Foreskin keratinocyte (primary cell): ENCODE measurements at places on chromosomes 12 and 14. TPM values are rescaled to one million over a fixed set of nuclear protein-coding genes. Genes with fewer than 3 reads are reported as not detected.

- no peak for DNase-seq
Measured at GRCh38 chr14:22780105-22780679, 13.7 kb downstream of the OXA1L start.

DNA sequence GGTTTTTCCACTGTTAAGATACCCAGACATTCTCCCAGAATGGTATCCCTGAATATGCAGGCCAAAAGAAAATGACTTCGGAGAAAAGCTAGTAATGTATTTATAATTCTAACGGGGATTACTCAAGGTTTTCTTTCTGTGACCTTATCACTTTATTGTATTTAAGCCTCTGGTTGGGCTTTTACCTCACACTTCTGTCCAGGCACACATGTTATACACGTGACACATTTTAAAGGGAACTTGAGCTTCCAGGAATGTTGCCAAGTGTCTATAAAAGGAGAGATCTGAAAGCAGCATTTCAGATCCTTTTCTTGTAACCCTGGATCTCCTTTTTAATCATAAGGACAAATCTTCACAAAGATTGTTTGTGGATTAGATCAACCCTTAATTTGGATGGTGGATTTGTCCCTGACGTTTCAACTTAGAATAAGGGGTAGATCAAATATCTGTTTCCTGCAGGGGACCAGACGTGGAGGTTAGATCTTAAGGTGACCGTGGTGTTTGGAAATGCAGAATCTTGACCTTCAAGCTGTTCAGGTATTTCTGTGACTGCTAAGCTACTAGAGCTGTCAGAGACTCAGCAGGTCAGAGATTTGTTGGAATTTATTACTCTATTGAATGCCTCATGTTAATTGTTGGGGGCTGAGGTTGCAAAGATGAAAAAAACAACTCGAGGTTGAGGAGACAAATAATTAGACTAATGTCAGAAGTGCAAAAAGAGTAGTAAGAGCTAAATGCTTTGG lies 1.5 kb downstream of the CIPC start:
- DNase-seq: no peak

DNA sequence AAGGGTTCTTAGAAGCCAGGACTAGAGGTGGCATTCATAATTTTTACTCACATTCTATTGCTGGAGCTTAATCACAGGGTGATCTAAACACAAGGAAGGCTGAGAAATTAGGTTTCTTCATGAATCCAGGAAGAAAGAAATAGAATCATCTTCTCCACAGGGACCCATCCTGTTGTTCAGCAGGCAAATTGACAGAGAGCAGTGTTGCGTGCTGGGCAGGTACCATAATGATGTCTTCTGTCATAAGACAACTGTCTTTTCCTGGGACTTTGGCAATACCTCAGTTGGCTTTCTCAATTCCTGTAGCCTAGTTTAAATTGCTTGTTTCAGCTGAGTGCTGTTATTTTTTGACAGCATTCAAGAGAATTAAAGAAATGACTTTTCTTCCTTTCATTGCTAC lies 468.0 kb upstream of the SYT1 start:
- no peak for DNase-seq

GRCh38 chr12:38328306-38328895 lies 11.8 kb downstream of the ALG10B start:
- peak; percentile 12 for DNase-seq

- no peak for DNase-seq
Measured at GRCh38 chr12:22118238-22118790, 72.3 kb downstream of the CMAS start.

DNA sequence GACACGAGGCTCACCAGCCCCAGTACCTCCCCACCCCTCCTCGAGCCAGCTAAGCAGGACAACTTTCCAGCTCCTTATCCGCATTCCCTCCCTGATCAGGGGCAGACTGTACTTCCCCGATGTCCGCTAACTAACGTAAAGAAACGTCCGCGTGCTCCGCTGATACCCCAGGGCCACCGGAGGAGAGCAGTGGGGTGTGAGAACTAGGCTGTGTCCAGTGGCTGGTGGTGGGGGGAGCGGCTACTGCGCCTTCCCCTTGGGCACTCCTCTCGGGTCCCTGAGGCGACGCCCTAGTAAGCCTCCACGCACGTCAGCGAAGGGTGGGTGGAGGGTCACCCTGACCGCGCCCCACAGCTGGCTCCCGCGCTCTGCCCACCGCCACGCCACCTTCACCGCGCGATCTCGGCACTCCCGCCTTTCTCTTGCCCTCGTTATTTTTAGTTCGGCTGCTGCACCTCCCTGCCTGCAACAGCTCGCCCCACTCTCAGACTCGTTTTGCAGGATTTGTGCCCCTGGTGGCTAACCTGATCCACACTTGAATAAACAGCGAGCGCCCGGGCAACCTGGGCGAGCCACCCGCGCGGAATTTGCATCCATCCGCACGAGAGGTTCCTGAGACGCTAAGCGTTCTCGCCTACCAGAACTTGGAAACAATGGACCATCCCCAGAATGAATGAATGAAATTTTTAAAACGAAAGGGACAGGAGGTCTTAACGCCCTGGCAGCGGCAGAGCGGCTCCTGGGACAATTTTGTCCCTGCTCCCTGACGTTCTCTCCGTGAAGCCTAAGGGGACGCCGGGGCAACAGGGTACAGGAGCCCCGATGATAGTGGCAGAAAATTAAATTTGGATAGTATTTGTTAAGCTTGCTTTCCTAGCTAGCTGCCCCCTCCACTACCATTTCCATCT lies 6.9 kb upstream of the BMP4 start:
- DNase-seq: no peak

DNA sequence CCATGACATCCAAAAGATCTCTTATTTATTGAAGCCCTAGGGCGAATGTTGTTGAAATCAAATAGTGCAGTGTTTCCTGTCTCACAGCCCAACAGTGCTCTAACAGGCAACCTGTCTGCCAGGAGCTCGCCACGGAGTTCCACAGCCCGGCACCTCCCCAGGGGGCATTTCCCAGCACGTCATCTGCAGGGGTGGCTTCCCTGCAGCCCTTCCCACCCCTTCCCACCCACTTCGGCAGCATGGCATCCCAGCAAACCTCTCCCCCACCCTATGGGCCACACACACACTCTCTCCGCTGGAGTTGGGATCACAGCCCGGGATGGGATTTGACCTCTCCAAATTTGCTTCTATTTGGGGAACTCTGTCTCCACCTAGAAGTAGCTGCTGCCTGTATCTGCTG lies 62.7 kb upstream of the C14orf180 start:
- DNase-seq: no peak

DNA sequence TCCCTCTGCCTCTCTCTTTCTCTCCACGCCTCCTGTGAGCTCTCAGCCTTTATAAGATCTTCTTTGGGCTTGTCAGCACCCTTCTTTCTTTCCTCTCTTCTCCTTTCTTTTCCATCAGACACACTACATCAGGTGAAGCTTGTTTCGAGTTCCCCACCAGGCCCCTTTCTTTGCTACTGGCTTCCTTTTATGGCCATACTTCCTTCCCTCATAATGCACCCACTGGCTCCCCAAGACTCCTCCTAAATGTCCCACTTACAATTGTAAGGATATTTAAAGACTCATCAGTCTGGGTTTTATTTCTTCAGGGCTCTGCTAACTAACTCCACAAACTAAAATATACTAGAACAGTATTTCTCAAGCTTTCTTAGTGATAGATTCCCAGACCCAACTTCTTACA lies 3.5 kb upstream of the RNU6-8 start:
- DNase-seq: no peak

DNA sequence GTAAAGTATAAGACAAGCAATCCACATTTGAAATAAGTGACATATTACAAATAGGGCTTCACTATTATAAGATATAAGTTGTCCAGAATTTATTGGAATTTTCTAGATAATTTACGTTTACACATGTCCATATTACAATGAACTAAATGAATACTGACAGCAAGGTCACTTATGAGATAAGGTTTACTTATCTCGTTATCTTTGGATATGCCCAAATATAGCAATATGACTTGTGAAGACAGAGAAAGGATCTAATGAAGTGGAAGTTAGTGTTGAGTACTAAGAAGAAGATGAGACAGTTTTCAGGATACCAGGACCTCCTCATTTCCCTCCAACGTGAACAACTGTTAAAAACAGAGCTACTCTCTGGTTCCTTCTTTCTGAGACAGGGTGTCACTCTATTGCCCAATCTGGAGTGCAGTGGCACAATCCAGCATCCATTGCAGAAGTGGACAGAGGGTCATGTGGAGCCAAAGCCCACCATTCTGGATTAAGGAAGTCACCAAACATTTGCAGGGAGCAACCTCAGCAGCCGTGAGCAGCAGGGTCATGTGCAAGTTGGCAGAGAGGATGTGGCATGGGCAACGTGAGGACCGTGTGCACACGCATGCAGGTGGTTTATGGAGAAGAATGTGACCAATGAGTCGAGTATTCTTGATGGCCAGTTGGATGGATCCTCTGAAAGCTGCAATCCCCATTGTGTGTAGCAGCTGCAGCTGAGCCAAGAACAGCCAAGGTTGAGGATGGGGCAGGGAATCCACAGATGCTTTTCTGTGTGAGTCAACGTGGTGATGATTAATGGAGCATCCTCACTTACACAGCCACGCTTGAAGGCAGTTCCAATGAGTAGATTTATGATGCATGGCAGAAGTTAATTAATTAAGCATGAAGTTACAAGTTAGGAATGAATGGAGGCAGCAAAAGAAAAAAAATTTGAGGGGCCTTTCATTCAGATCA lies 111.0 kb downstream of the BICD1 start:
- DNase-seq: peak; percentile 76

DNA sequence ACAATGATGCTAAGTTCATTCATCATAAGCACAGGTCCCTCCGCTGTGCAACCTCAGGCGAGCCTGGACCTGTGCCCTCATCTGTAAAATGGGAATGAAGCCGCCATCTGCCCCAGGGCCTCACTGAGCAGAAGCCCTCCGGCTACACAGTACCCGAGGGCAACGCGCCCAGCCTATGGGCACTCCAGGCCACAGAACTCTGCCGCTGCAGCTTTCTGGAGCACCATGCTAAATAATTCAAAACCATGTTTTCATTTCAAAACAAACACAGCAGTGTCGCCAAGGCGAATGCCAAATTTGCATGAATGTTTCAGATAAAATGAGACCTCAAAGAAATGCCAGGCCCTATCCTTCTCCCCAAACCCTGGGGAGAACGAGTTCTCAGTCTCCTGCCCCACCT lies 4.0 kb downstream of the NCOR2 start:
- DNase-seq: no peak

DNA sequence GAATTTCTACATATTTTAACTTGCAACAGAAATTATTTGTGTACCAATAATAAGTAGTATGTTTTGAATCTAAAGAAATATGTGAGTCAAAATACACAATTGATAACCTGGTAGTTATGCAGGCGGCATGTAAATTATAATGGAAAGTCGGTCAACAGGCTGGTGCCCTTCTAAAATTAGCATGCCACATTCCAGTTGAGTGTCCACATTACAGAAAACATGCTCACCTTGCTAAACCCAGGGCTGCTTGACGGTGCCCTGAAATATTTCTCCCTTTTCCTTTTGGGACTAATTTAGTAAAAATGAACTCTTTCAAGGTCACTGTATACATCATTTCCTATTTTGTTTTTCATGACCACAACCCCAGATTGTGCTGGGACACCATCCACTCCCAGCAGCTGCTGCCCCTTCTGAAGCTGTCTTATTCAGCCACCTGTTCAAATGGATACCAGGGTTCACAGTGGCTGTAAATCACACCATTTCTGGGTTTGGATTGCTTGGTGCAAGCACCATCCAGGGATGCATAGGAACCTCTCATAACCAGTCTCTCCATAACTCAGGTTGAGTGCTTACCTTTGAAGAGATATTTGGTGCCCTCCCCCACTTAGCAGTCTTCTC lies 110.6 kb downstream of the ANO6 start:
- no peak for DNase-seq

- no peak for DNase-seq
Measured at GRCh38 chr14:88005050-88005481, at the start of gene GPR65. TSS of gene GPR65 (plus strand) at chr14:88005135. CDS start at chr14:88010848, 5,713 bp downstream.

DNA sequence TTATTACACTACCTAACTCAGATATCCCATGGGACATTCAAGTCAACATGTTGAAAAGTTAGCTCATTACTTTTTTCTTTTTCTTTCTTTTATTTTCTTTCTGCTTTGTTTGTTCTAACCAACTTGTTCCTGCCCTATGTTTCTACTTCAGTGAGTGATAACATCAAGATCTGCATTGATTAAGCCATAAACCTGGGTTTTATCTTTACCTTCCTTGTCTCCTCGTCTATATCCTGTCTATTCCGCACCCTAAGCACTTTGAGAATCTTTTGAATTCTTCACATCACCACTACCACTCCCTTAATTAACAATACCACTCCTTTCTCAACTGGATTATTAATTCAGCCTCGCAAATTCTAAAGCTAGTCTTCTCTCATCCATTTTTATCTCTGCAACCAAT lies 81.9 kb upstream of the AVPR1A start:
- DNase-seq: no peak

DNA sequence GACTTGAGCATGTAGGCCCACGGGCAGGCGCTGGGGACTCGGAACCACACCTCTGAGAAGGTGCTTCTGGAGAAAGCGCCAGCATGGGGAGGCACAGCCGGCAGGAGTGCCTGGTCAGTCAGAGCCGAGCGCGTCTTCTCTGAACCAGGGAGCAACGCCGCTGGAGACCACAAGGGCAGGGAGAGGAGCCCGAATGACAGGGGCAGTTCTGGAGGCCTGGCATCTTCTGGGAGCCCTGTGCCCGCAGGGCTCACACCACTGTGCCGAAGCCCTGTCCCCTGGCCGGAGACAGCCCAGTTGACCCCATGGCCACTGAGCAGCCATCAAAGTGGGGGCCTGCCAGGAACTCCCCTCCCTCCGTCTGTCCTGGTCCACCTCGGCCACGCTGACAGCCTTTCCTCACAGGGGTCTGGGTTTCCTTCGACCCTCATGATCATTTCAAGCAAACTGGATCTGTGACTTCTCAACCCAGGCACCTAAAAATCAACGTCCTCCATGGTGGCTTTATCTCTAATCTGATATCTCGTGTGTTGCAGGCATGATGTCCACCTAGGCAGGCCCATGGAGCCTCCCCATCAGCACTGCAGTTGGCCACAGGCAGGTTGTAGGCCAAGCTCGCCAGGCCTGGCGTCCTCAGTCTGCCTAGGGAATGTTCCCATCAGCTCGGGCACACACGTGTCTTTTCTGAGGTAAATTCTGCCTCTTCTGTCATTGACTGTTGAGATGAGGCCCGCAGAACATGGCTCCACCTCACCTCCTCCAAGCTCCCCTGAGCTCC lies 299.3 kb upstream of the RTL1 start:
- no peak for DNase-seq

GRCh38 chr14:59093902-59094301 lies 94.6 kb upstream of the DAAM1 start:
- DNase-seq: no peak

GRCh38 chr12:122859303-122860039 lies 24.2 kb downstream of the HIP1R start:
- no peak for DNase-seq

GRCh38 chr12:132966676-132967415 lies 10.7 kb upstream of the ZNF605 start:
- no peak for DNase-seq

DNA sequence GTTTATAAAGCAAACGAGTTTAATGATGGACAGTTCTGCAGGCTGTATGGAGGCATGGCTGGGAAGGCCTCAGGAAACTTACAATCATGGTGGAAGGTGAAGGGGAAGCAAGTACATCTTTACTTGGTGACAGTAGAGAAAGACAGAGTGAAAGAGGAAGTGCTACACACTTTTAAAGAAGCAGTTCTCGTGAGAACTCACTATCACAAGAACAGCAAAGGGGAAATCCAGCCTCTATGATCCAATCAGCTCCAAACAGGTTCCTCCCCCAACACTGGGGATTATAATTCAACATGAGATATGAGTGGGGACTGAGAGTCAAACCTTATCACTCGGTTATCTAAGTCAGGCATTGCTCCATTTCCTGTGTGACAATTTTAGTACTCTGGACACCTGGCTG lies 189.9 kb upstream of the CNTN1 start:
- DNase-seq: no peak

The MGAT2 gene
- total RNA-seq: 40.0 and 42.3 TPM in 2 replicates

The ALDH2 gene
- 23.8 and 24.8 TPM in 2 replicates for total RNA-seq

The BICDL1 gene
- 6.4 and 7.0 TPM in 2 replicates for total RNA-seq

The OVCH1 gene
- not detected in 2 replicates for total RNA-seq

The IQSEC3 gene
- total RNA-seq: not detected in 2 replicates
